Endothelial cell of umbilical vein (primary cell): ENCODE measurements at places on chromosomes 11 and 22. TPM values are rescaled to one million over a fixed set of nuclear protein-coding genes. Genes with fewer than 3 reads are reported as not detected.

HPX gene
- 1.5 and 1.6 TPM in 2 replicates for polyA plus RNA-seq

MCHR1 gene
- polyA plus RNA-seq = not detected in 2 replicates

DNA sequence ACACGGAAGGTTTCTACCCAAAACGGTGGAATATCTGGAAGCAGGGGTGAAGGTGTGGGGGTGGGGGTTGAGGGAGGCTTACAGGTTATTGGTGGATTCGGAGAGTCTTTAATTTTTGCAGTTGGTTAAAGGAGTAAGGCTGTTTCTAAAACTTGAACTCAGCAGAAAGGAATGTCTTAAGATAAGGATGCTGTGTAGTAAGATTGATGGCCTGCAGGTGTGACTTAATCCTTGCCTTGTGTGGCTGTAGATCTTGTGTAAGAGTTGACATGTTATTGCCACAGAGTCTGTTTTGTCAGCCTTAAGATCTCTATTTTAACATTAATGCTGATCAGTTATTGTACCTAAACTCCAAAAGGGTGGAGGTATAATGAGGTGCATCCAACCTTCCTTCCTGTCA is 16.4 kb upstream of the OR6M1 start:
- H3K27me3 ChIP-seq = no peaks in the 10 kb centered on the region
- no peaks in the 10 kb centered on the region for H3K36me3 ChIP-seq
- no peak for DNase-seq

GRCh38 chr22:37258005-37258752 is 14.1 kb upstream of the RAC2 start:
- no peak overlapping the region for H3K27ac ChIP-seq
- DNase-seq = no peak
- H3K36me3 ChIP-seq = no peaks in the 10 kb centered on the region
- peaks cover 36% of the 10 kb centered on the region for H3K4me1 ChIP-seq

GRCh38 chr11:61488651-61489291 is 19.8 kb upstream of the LRRC10B start:
- H3K4me3 ChIP-seq = no peak overlapping the region
- no peak overlapping the region for H3K27ac ChIP-seq
- H3K27me3 ChIP-seq = no peaks in the 10 kb centered on the region
- H3K4me1 ChIP-seq = no peaks in the 10 kb centered on the region
- no peaks in the 10 kb centered on the region for H3K36me3 ChIP-seq
- no peak for DNase-seq

DNA sequence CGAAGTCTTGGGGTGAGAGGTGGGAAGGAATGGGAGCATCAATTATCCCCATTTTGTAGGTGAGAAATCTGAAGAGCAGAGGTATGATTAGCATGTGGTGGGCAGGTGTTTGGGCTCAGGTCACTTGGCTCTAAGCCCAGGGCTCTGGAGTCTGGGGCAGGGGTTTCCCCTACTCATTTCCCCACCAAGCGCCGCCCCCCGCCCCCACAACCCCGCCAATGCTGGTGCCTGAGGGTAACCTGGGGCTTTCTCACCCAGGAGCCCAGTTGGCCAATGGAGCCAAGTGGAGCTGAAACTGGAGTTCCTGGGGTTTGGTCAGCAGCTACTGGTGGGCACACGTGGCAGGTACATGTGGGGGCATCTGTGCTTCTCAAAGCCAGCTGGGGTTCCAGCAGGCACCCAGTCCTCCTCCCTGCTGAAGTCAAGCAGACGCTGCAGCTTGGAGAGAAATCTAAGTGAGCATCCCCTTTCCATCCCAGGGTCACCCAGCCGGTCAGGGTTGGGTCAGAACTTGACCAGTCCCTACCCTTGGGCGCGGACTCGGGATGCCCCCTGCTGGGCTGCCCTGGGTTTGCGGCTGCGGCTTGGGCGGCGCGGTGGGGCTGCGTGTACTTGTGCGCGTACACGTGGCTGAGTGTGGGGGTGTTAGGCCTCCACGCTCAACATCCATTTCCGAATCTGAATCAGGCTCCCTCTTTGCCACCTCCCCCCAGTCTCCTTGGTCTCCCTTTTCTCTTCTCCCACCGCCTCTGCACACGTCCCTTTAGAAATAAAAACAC is 1.7 kb upstream of the CHRM1 start:
- peaks cover 6% of the 10 kb centered on the region for H3K4me1 ChIP-seq
- no peak overlapping the region for H3K27ac ChIP-seq
- H3K27me3 ChIP-seq = peaks cover 52% of the 10 kb centered on the region
- no peak for DNase-seq

SLC6A5 gene
- not detected in 2 replicates for polyA plus RNA-seq

GSTT2B gene
- 36.1 and 46.5 TPM in 2 replicates for polyA plus RNA-seq
